Astrocyte of the hippocampus (primary cell): ENCODE measurements at places on chromosomes 12 and 14.

DNA sequence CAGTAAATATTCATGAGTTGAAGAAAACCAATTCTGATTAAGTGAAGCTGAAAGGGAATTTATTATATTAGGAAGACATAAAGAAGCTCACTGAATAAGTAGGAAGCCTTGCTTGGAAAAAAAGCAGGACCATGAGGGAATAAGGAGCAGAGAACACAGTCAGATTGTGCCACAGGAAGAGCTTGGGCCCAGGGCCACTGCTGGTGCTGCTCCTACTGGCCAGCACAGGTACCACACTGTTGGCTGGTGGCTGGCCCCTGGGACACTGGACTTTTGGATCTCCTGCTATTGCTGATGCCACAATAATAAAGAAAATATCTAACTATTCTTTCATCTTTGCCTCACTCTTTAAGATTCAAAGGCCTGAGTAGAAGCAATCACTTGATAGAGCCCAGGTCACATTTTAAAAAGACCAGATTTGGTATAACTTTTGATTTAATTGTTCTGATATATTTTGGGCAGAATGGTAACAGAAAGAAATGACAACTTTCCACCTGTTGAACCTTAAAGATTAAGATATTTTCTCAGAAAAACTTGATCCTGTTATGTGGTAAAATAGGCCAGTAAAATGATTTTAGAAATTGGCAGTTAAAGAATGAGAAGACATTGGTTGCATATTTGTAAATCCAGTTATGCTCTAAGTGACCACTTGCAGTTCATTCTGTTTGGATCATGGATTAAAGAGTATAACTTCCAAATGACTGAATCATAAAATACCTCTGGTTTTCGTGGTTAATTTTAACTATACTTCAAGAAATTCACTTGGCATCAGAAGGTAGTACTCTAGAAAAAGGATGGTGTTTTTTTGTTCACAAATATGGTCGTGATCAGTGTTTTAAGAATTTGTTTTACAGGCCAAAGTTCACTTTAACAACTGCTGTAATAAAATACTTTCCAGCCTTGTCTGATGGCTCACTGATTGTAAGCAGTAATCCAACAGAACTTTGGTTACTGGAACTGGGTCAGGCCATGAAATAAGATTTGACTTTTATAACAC, 68.3 kb downstream of the DERA start:
- DNase-seq, result peak; percentile 86

GRCh38 chr12:18805516-18806248, 67.8 kb downstream of the CAPZA3 start:
- DNase-seq, result no peak

DNA sequence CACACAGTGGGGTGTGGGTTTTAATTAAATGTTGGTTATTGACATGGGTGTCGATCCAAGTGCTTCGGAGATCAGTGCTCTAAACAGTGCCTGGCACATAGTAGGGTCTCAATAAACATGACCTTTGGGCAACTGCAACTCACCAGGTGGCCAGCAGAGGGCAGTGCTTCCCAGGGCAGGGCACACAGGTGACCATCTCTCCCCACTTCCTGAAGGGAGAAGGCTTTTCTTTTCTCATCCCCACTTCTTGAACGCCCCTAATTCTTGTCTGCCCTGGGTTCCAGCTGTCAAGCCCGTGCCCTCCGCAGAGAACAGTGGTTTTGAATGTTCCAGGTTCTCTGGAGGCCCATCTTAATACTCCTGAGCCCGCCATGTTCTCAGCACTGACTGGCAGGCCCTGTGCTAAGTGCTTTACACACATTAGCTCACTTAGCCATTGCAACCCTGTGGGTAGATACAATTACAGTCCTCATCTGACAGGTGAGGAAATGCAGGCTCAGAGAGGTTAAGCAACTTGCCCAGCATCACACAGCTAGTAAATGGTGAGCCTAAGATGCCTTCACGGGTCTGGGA, 16.3 kb downstream of the RAPGEF3 start:
- DNase-seq, result peak; percentile 51

- DNase-seq, result no peak
Measured at GRCh38 chr14:54083549-54084239, 127.1 kb upstream of the BMP4 start.

GRCh38 chr12:118375348-118375747, 1.0 kb upstream of the SUDS3 start:
- DNase-seq, result no peak

DNA sequence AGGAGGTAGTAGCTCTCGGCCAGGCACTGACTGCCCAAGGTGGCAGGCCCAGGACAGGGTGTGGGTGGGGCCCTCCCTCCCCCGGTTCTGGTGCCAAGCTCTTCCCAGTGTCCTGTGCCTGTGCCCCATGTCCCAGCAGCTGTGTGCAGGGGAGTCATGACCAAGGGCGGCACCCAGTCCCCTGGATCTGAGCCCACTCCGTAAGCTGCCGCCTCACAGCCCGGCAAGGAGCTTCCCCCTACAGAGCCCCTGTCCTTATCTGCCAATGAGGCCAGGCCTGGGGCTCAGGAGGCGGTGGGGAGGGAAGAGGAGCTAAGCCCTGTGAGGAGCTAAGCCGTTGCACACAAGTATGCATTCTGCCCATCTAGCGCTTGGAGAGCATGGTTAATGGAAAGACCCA, 5.6 kb upstream of the C14orf180 start:
- no peak for DNase-seq

DNA sequence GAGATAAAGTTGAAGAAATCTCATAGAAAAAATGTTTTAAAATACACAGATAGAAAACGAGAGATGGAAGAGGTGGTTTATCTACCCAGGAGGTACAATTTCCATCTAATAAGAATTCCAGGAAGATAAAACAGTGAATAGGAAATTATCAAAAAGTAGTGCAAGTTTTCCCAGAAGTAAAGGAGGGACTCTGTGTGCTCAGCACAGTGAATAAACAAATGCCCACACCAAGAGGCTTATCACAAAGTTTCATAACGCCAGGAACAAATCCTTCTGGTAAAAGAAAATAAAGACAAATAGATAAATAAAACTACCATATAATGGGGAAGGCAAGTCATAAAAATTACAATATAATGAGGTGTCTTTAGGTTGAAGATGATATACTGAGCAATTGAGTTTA, 179.0 kb downstream of the SLC41A2 start:
- no peak for DNase-seq

GRCh38 chr12:21559855-21560569, 33.9 kb downstream of the SPX start:
- DNase-seq, result peak; percentile 60

DNA sequence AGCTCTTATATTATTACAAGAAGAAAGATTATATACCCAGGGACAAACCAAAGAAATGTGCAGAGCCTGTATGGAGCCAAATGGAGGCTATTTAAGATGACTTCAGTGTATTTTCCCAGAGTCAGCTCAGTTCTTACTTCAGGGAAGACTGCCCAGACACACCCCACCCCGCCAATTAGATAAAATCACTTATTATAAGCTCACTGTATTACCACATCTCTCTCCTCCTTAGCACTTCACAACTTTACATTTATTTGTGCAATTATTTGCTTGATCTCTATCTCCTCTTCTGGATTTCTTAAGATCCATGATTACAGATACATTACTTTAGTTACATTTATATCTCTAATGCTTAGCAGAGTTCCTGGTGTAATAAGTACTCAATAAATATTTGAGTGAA, 24.7 kb upstream of the WDR89 start:
- no peak for DNase-seq

GRCh38 chr14:74648601-74649000, 36.6 kb upstream of the LTBP2 start:
- no peak for DNase-seq

DNA sequence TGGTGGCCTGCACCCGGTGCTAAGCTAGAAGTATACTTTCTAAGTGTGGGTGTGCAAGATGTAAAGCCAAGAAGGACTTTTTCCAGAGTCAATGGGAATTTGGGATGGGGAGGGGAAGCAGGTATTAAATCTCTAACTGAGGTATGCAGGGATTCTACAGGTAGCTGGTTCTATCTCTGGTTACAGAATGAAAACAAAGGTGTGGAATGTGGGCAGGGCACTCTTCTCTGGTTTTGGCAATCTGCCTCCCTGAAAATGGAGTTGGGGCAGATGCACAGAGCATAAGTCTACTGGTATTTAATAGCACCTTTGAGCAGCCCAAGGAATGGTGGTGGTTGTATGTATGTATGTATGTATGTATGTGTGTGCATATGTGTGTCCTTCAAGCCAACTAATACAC, 66.7 kb upstream of the PPP1R12A start:
- no peak for DNase-seq

- no peak for DNase-seq
Measured at GRCh38 chr14:53375599-53375998, 222.5 kb upstream of the DDHD1 start.

- DNase-seq, result peak; percentile 51
Measured at GRCh38 chr12:2877953-2878732, 1.1 kb downstream of the RHNO1 start.

GRCh38 chr14:69581316-69581935, 6.8 kb upstream of the CCDC177 start:
- DNase-seq, result no peak

DNA sequence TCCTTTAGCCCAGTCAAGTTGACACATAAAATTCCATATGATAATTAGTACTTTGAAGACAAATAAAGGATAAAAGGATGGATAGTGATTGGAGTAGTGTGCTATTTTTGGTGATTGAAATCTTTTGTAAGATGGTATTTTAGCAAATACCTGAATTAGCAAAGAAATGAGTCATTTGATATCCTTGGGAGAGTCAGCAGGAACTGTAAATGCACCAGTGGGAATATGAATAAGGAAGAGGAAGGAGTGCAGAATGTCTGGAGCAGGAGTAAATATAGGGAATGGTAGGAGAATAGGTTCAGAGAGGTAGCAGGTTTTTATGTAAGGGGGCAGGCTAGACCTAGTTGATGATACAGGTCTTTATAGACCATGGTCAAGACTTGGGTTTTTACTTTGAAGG, 75.0 kb downstream of the TRMT5 start:
- no peak for DNase-seq

GRCh38 chr12:25152055-25152454, 42.9 kb downstream of the DNAI7 start:
- peak; percentile 1 for DNase-seq

DNA sequence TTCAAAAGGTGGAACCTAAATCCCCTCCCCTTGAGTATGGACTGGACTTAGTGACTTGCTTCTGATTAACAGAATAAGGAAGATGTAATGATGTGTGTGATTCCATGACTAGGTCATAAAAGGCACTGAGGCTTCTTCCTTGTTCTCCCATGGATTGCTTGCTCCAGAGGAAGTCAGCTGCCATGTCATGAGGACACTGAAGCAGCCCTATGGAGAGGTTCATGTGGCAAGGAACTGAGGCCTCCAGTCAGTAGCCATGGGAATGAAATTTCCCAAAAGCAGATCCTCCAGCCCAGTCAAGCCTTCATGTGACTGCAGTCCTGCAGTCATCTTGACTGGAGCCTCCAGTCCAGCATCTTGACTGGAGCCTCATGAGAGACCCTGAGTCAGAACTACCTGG, 10.7 kb downstream of the TMBIM4 start:
- DNase-seq, result no peak

DNA sequence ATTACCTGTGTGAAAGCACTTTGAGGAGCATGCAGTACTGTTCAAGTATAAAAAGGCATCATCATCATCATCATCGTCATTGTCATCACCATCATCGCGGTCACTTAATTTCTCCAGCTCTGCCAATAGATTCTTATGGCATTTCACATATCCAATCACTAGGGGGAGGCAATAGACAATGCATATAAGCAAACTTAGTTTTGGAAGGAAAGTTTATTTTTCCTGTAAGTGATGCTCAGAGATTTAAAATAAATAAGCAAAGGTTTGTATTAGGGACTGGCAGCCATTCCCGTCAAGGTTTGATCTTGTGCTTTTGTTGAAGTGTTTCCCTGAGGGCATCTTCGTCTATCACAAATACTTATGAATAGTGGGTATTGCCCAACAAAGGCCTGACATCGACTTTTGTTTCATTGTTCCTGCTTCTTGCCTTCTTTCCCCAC, 127.4 kb downstream of the KTN1 start:
- DNase-seq, result peak; percentile 66

- DNase-seq, result no peak
Measured at GRCh38 chr14:31902002-31902401, 175.1 kb upstream of the ARHGAP5 start.

- no peak for DNase-seq
Measured at GRCh38 chr14:101475456-101476257, 85.6 kb upstream of the DIO3 start.

GRCh38 chr14:77151918-77152588, 10.5 kb upstream of the ZDHHC22 start:
- peak; percentile 26 for DNase-seq

- no peak for DNase-seq
Measured at GRCh38 chr14:33922125-33922524, 28.7 kb downstream of the EGLN3 start.

DNA sequence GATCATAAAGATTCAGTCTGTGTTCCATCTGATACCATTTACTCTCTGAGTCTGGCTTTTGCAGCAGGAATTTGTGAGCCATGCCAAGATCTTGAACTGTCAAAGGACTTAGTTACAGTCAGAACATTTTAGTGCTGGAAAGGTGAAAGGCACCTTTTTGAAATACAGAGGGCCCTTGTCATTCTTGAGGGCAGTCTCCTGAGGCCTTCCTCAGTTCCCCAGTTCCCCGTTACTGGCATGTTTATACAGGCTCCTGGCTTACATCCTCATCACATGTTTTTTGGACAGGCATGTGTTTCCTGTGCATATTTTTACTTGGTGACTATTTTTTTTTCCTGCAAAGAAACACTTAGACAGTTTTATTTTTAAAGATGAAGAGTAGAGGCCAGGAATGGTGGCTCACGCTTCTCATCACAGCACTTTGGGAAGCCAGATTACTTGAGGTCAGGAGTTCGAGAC, 21.0 kb downstream of the CFAP54 start:
- DNase-seq, result peak; percentile 54
